BJ (cell line): ENCODE measurements at places on chromosomes 1 and 21.

GRCh38 chr1:44688760-44689446 lies 14.4 kb downstream of the ARMH1 start:
- no peak for DNase-seq

DNA sequence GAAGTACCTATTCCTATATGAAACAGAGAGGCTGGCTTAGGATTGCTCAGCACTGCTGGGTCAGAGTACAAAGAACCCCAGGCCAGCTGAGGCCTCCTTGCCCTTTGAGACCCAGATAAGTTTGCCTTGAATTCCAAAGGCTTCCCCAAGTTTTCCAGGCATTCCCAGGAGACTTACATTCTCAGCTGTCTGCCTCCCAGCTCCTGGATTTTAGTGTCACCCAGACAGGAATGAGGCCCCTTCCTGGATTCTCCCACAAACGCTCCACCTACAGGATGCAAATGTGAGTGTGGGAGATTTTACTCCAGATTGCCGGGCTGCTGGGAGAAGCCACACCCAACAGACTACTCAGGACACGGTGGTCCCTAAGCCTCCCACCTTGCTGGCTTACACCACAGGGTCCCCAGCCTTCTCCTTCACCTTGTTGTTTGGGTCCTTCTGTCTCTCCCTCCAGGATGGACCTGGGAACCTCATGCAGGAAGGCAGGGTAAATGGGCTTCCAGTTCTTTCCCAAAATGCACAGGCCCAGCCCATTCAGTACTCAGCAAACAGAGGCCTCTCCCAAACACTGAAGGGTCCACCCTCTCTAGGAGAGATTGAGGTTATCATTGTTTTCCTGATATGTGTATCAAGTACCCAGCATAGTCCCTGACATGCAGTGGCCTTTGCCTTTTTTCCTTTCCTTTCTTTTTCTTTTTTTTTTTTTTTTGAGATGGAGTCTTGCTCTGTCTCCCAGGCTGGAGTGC lies 10.6 kb downstream of the RHBG start:
- DNase-seq, result no peak

DNA sequence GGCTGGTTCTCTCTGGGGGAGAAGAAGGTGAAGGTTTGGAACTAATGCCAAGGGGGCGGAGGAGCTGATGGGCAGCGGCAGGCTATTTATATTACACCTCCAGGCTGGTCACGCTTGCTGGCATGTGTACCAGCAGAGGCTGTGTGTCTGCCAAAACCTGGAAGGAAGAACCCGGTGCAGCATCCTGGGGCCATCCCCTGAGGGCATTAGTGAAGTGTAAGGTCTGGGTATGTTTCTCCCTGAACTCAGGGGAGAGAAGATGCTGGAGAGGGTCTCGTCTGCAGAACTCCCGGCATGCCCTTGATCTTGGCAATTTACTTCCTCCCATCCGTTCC lies 5.3 kb downstream of the DISP3 start:
- DNase-seq, result no peak

DNA sequence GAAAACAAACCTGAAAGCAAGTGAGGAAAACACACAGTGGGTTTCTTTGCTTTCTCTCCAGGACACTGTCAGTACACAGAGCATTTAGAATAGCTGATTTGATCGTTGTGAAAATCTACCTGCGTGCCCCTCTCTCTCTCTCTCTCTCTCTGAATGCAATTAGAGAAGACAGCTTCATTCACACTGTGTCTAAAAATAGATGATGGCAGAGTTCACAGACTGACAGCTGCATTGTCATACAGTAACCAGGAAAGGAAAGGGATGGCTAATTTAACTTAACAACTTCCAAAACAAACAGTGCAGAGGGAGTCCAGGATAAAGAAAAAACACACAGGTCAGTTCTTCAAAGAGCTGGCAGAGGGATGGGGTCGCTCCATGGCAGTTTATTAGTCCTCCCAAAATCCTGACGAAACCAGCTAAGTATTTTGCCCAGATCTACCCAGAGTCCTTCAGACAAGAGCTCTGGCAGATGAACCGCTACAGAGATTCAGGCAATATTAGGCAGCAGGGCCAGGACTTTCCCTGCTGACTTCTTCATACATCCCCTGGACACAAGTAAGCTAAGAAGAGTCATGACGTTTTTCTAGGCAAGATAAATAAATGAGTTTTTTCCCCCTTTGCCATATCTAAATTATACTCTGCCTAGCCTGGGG lies 58.9 kb downstream of the WLS start:
- no peak for DNase-seq

- no peak for DNase-seq
These were observed 27.8 kb upstream of the STUM start for GRCh38 chr1:226520640-226521355.

- DNase-seq, result no peak
These were observed 7.9 kb downstream of the LURAP1 start for GRCh38 chr1:46211051-46211450.

GRCh38 chr1:109653306-109653705 lies 2.6 kb upstream of the GSTM4 start:
- no peak for DNase-seq

- no peak for DNase-seq
These were observed 2.6 kb upstream of the TSPAN1 start for GRCh38 chr1:46172321-46172720.
